ENCODE measurements at places on chromosomes 7 and 10. TPM values are rescaled to one million over a fixed set of nuclear protein-coding genes. Genes with fewer than 3 reads are reported as not detected.

Gene UBN2
- total RNA-seq: 2.8 TPM

Gene PAPOLB
- total RNA-seq: 0.12 TPM

Gene EN2
- total RNA-seq: under 0.01 TPM

Gene AKR1E2
- total RNA-seq: 2.9 TPM

Gene CREB5
- 2.2 TPM for total RNA-seq

Gene CYP2C18
- total RNA-seq: not detected

Gene HTRA1
- total RNA-seq: 523 TPM

Gene CYP26C1
- total RNA-seq: not detected

Gene ANKRD61
- total RNA-seq: not detected

Gene GIMAP1
- not detected for total RNA-seq

Gene COL1A2
- 8,614 TPM for total RNA-seq

Gene KLF14
- 0.58 TPM for total RNA-seq

Gene COPS6
- total RNA-seq: 55.5 TPM

Gene NUTM2E
- 0.47 TPM for total RNA-seq

Gene CRHR2
- not detected for total RNA-seq

Gene LRRC61
- not detected for total RNA-seq

Gene ACHE
- total RNA-seq: 0.35 TPM

Gene CALML3
- total RNA-seq: not detected

Gene DEPP1
- total RNA-seq: 98.1 TPM

Gene CTAGE6
- not detected for total RNA-seq

Gene LIPM
- total RNA-seq: not detected

Gene SLC26A4
- 0.17 TPM for total RNA-seq

Gene PON1
- not detected for total RNA-seq

Gene IGF2BP3
- total RNA-seq: 34.3 TPM

Gene PDZD7
- 0.35 TPM for total RNA-seq

Gene SLC18A3
- not detected for total RNA-seq
